ENCODE measurements at places on chromosomes 11 and 22.
A peak's percentile ranks its signal among the peaks of the same experiment; 100 is the strongest.

DNA sequence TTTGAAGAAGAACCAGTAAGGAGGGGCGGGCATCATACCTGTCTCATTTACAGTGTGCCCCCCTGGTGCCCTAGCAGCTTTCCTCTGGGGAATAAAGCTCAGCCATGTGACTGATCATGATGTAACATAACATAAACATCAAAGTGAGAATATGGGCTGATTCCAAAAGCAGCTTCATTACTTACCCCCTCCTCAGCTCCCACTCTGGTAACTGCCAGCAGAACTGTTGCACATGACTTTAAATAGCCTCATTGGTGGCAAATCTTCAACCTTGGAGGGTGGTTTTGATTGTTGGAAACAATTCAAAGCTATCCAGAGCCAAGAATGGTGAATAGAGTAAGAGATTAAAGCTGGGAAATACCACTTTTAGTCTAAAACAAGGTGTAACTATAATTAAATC, 384.6 kb downstream of the BUD13 start:
- H3K4me3 ChIP-seq, result no peak overlapping the region
- DNase-seq, result no peak
- H3K36me3 ChIP-seq, result no peaks in the 10 kb centered on the region
- no peaks in the 10 kb centered on the region for H3K27me3 ChIP-seq
- no peak overlapping the region for H3K27ac ChIP-seq

- no peak overlapping the region for H3K27ac ChIP-seq
- H3K27me3 ChIP-seq, result no peaks in the 10 kb centered on the region
- DNase-seq, result no peak
- peaks cover 5% of the 10 kb centered on the region for H3K36me3 ChIP-seq
- H3K4me3 ChIP-seq, result no peak overlapping the region
Observed at GRCh38 chr11:894575-895201, 15.9 kb downstream of the CHID1 start.

DNA sequence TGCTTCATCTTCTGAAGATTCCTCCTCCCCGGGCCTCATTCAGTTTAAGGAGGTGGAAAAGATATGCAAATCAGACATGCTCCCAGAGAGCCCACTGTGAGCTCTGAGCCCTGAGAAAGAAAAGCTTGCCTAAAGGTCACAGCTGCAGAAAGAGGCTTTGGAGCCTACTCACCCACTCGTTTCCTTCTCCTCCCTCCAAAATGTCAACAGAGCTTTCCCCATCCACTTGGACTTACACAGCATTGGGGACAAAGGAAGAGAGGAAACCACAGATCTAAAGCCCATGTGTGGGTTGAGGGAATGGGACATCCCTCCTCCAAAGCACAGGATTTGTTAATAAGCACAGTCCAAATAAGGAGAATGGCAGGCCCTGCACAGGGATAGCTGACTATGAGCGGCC, 158.4 kb downstream of the ETS1 start:
- no peak overlapping the region for H3K27ac ChIP-seq
- DNase-seq, result no peak
- H3K36me3 ChIP-seq, result no peaks in the 10 kb centered on the region
- no peaks in the 10 kb centered on the region for H3K4me1 ChIP-seq
- H3K4me3 ChIP-seq, result no peak overlapping the region
- no peaks in the 10 kb centered on the region for H3K27me3 ChIP-seq

GRCh38 chr11:278001-278951, at the start of gene NLRP6:
TSS of gene NLRP6 (plus strand) at chr11:278407. CDS start at chr11:278570, 163 bp downstream.
- peak; percentile 12 for DNase-seq
- H3K4me3 ChIP-seq, result peak within 1 kb of the TSS; percentile 37
- H3K4me1 ChIP-seq, result peaks cover 30% of the 10 kb centered on the region
- peaks cover 4% of the 10 kb centered on the region for H3K27me3 ChIP-seq

- DNase-seq, result no peak
- peaks cover 64% of the 10 kb centered on the region for H3K4me1 ChIP-seq
- no peaks in the 10 kb centered on the region for H3K27me3 ChIP-seq
- H3K36me3 ChIP-seq, result peaks cover 73% of the 10 kb centered on the region
Observed at GRCh38 chr11:6598555-6598954, 4.9 kb downstream of the RRP8 start.

- no peak overlapping the region for H3K4me3 ChIP-seq
- DNase-seq, result no peak
- H3K27me3 ChIP-seq, result no peaks in the 10 kb centered on the region
- H3K4me1 ChIP-seq, result no peaks in the 10 kb centered on the region
- H3K27ac ChIP-seq, result no peak overlapping the region
- no peaks in the 10 kb centered on the region for H3K36me3 ChIP-seq
Observed at GRCh38 chr11:110186456-110186855, 93.3 kb downstream of the ZC3H12C start.

DNA sequence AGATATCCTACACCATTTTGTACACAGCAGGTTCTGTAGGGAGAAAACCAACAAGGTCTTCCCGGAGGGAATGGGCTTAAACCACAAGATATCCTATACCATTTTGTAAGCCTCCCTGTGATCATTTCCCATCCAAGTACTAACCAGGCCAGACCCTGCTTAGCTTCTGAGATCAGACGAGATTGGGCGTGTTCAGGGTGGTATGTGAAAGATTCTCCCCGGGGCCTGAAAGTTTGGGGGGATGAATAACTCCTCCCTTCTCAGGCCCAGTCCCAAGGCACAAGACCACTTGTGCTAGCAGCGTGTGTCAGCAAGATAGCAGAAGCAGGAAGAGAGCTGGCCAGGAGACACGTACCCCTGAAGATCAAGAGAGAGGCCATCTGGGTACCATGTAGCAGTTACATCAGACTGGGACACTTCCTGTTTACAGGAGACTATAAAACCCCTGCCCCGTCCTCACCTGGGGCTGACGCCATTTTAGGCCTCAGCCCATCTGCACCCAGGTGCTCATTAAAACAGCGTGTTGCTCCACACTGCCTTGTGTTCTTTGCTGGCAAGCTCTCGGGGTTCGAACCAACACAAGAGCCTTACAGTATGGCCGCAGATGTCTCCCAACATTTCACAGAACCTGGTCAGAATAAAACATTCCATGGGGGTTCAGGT, 17.3 kb downstream of the MIF start:
- no peaks in the 10 kb centered on the region for H3K27me3 ChIP-seq
- no peak overlapping the region for H3K27ac ChIP-seq
- no peaks in the 10 kb centered on the region for H3K36me3 ChIP-seq
- H3K4me1 ChIP-seq, result peaks cover 21% of the 10 kb centered on the region
- no peak overlapping the region for H3K4me3 ChIP-seq

GRCh38 chr11:68546555-68546954, 86.0 kb downstream of the PPP6R3 start:
- DNase-seq, result no peak
- no peaks in the 10 kb centered on the region for H3K36me3 ChIP-seq
- no peaks in the 10 kb centered on the region for H3K27me3 ChIP-seq
- H3K4me3 ChIP-seq, result no peak overlapping the region
- peaks cover 35% of the 10 kb centered on the region for H3K4me1 ChIP-seq

- H3K27me3 ChIP-seq, result no peaks in the 10 kb centered on the region
- no peak for DNase-seq
- no peak overlapping the region for H3K4me3 ChIP-seq
- H3K36me3 ChIP-seq, result no peaks in the 10 kb centered on the region
Observed at GRCh38 chr11:69089258-69089657, 40.5 kb downstream of the TPCN2 start.

GRCh38 chr22:39209756-39210155, 35.0 kb downstream of the PDGFB start:
- no peaks in the 10 kb centered on the region for H3K27me3 ChIP-seq
- H3K36me3 ChIP-seq, result no peaks in the 10 kb centered on the region
- no peak overlapping the region for H3K27ac ChIP-seq
- no peak overlapping the region for H3K4me3 ChIP-seq

DNA sequence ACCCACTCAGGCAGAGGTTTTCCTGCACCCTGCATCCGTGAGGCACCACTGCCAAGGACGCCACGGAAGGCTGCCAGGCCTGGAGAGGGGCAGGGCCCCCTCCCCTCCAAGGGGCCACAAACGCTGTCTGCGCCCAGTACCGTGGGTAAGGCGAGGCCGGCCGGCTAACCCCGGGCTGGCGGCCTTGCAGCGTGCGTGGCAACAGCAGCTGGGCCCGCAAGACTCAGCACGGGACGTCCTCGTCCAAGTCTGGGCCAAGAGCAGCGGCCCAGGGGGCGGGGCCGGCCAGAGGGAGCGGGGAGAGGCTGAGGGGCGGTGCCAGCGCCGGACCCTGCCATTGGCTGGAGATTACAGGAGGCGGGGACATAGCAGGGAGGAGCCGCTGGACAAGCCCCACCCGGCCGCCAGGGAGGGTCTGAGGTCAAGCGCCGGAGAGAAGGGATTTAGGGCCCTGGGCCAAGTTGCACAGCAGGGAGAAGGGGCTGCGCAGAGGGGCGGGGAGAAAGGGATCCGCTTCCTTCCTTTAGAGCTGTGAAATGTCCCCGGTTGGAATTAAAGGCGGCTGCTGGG, 16.0 kb downstream of the SLC43A1 start:
- H3K27me3 ChIP-seq, result no peaks in the 10 kb centered on the region
- peak overlapping the region; percentile 66 for H3K27ac ChIP-seq
- H3K4me3 ChIP-seq, result peak overlapping the region; percentile 40
- peaks cover 17% of the 10 kb centered on the region for H3K4me1 ChIP-seq
- peaks cover 39% of the 10 kb centered on the region for H3K36me3 ChIP-seq

- H3K4me1 ChIP-seq, result no peaks in the 10 kb centered on the region
- H3K27me3 ChIP-seq, result no peaks in the 10 kb centered on the region
- no peak overlapping the region for H3K27ac ChIP-seq
- no peak overlapping the region for H3K4me3 ChIP-seq
- no peak for DNase-seq
- no peaks in the 10 kb centered on the region for H3K36me3 ChIP-seq
Observed at GRCh38 chr22:24504540-24504939, 9.4 kb downstream of the UPB1 start.

GRCh38 chr22:44538518-44539315, 40.7 kb upstream of the RTL6 start:
- H3K36me3 ChIP-seq, result no peaks in the 10 kb centered on the region
- DNase-seq, result no peak
- no peaks in the 10 kb centered on the region for H3K4me1 ChIP-seq
- H3K27ac ChIP-seq, result no peak overlapping the region

- peak overlapping the region; percentile 76 for H3K27ac ChIP-seq
- H3K4me1 ChIP-seq, result no peaks in the 10 kb centered on the region
- H3K27me3 ChIP-seq, result no peaks in the 10 kb centered on the region
- H3K36me3 ChIP-seq, result no peaks in the 10 kb centered on the region
- no peak for DNase-seq
Observed at GRCh38 chr22:32802237-32802765, 796 bp downstream of the TIMP3 start.

DNA sequence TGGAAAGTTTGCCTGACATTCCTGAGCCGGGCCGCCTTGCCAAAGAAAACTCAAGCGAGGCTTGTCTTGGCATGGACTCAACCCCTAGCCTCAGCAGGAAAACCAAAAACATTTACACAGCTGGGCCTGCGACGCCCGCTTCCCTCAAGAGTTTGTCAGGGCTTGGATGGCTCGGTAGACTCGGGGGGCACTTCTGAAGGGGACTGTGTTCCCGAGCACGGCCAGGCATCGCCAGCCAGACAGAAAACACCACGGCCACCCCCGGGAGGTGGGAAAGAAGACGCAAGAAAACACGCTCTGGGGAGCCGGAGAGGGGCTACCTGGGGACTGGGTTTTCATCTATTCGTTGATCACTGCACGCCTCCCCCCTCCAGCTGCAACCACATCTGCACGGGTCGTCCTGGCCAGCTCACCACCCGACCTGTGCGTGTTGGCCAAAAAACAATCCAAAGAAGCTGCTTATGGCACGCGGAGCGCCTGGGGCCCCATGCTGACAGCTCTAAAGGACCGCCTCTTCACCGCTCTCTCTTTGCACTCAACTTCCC, 380.7 kb downstream of the MN1 start:
- H3K36me3 ChIP-seq, result no peaks in the 10 kb centered on the region
- H3K4me1 ChIP-seq, result peaks cover 20% of the 10 kb centered on the region
- no peak overlapping the region for H3K4me3 ChIP-seq
- H3K27ac ChIP-seq, result peak overlapping the region; percentile 78
- DNase-seq, result peak; percentile 88
- no peaks in the 10 kb centered on the region for H3K27me3 ChIP-seq

DNA sequence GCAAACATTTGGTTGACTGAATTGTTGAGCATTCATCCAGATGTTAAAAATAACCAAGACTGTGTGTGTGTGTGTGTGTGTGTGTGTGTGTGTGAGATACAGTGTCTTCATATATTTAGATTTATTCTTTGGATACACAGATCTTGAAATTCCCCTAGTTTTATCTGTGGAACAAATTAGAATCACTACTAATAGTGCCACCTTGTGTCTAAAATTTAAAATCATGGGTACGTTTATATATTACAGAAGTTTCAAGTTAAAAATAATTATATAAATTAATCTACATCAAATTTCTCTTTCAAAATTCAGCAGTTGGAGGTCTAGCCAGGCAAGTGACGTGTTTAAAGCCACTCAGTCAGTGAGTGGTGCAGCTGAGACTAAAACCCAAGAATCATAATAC, 1566.2 kb upstream of the TENM4 start:
- DNase-seq, result no peak
- no peaks in the 10 kb centered on the region for H3K4me1 ChIP-seq
- H3K4me3 ChIP-seq, result no peak overlapping the region

DNA sequence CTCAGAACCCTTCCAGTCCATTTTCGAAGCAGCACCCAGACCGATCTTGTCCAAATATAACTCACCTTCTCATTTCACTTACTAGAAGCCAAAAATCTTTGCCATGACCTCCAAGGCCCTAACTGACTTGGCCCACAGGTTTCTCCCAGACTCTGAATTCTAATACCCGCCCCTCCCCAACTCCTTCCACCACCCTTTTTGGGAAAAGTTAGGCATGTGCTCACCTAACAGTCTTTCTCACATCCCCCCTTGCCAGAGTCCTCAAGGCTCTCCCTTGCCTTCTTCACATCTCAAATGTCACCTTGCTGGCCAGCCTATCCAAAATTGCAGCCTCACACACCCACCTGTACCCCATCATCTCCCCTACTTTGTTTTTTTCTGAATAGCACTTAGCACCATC, 369.3 kb downstream of the NXPE2 start:
- no peaks in the 10 kb centered on the region for H3K4me1 ChIP-seq
- no peaks in the 10 kb centered on the region for H3K27me3 ChIP-seq
- H3K36me3 ChIP-seq, result no peaks in the 10 kb centered on the region
- no peak overlapping the region for H3K27ac ChIP-seq

Data from tibial nerve (tissue), 4 donors.